GM19239 (cell line): ENCODE measurements at places on chromosomes 16 and 17.

DNA sequence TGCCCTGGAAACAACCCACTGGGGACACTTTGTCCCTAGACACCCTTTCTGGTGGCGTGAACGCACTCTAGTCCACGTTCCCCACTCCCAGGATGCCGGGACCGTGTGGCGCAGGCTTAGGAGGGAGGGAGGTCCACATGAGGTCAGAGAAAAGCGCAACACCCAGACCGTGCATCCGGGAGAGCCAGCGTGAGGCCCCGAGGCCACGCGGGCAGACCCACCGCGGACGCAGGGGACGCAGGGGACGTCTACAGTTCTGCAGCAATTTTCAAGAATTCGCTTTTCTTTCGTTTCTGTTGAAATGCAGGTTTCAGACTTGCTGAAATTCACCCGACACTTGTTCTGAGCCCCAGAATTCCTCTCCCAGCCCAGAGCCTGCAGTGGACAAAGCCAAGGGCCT, 4.7 kb downstream of the RFNG start:
- DNase-seq, result no peak

DNA sequence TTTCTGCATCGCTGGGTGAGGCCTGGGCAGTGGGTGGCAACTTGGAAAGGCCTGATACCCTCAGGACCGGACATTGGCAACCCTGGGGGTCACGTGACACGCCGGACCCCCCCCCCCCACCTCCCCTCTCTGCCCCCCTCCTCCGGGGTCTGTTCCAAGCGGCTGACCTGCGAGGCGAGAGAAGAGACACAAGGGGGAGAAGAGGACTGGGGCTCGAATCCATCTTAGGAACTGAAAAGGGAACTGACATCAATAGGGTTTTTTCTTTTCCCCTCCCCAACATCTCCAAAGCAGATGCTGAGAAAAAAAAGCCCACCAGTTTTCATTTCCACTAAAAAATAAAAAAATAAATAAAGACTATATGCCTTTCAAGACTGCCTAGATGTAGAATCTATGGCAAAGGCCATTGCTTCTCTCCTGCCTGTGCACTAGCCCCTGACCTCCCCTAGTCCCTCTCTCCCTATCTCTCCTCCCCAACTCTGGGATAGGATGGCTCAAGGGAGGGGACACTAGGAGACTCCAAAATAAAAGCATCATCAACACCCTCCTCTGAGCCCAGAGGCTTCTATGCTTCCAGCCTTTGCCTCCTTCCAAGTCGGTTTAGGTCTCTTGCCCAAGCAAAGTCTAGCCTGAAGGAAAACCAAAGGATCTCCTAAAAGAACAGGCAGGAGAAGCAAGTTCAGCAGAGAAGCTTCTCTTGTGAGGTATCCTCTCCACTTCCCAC, 7.7 kb upstream of the HOXB2 start:
- DNase-seq, result no peak

DNA sequence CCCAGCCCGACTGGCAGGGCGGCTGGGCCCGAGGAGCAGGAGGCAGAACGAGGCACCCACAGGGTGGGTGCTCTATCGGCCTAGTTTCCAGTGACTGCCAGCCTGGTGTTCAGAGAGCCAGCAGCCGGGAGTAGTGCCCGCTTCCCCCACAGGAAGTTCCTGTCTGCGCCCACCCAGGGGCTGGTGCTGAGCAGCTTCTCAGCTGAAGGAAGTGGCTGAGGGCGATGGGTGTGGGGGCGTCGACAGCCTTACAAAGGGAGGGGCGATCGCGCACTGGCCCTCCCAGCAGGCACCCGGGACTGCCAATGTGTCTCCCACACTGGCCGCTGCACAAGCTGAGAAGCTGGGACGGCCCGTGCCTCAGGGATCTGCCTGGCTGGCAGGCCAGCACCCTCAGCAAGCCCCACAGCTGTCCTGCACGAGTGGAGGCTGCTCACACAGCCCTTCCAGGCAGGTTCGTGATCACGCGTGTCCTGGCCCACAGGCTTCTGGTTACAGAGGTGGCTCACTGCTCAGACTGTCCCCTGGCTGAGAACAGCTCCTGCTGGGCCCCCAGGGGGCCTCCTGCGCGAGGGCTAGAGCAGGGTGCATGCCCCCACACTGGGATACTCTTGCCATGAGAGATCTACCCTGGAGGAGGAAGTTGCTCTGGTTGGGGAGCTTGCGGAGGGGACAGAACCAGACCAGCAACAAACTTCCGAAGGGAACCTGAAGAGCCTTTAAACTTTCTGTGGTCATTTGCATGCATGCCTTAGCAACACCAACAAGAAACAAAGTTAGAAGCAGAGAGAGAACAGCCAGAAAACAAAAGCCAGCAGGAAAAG, 2.5 kb downstream of the RNF166 start:
- no peak for DNase-seq

DNA sequence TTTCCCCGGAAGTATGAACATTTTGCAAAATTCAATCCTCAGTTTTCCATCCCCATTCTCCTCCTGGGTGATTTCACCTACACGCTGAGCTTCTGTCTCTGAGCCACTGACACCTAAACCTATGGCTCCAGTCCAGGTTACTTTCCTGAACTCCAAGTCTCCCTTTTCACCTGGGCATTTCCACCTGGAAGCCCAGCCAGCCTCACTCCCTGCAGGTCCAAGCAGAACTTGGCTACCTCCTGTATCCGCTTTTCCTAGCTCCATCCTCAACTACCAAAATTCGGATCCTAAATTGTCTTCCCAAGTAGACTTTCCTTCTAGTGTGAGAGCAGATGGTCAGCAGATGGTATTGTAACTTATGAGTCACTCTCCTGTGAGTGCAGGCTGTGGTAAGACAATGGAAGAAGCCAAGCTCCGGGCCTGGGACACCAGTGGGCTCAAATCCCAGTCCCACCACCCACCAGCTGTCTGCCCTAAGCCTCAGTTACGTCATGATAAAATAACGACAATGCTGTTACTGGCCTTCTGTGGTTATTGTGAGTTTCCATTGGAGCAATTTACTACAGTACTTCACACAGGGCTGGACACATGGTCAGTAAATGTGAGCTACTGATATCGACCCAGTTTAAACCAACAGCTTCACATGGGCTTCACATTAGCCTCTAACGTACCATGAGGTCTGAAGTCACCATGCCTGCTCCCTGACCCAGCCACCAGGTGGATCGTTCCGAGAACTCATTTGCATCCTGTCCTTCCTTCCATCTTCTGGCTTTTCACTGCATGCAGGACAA, 33.3 kb downstream of the PECAM1 start:
- no peak for DNase-seq

DNA sequence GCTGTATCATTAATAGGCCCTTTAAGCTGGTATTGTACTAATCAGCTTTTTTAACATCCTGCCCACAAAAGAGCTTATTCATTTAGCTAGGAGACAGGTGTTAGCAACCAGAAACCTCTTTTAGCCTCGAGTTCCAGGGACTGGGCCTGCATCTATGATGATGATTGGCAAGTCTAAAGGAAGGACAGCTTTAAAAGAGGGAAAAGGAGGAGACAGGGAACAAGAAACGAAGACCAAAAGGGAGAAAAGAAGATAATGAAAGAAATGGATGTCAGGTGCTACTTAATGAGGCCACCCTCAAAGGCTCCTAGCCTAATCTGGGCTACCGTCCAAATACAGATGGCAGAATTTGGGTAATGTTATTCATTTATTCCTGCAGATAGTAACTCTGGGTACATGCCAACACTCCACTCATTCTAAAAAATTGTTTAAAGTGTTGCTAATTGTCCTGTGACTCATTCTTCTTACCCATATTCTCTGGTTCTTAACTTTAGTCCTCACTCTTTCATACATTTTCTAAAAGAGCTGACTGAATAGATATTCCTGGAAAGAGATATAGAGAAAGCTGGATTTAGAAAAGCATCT, 18.7 kb upstream of the RFFL start:
- DNase-seq, result no peak

- no peak for DNase-seq
Measured at GRCh38 chr17:45170931-45171337, 9.3 kb downstream of the HEXIM2 start.

DNA sequence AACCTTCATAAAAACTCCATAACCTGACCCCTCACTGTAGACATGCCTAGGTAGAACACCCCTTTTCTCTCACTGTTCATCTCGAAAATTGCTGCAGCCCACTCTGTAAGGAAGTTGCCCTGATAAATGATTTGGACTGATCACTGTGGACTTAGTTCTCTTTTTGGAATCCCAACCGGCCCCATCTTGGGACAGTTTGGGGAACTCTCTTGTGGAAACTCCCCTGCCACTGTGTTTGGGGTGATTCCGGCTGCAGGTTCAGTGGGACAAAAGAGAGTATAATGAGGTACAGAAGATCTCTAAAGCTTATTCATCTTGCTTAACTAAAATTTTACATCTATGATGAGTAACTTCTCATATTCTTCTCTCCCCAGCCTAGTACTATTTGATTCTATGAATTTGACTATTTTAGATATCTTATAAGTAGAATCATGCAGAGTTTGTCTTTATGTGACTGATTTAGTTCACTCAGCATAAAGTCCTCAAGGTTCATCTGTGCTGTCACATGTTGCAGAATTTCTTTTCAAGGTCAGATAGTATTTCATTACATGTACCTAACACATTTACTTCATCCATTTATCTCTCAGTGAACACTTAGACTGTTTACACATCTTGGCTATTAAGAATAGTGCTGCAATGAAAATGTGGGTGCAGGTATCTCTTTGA, 84.9 kb downstream of the ABCA8 start:
- no peak for DNase-seq

GRCh38 chr17:40355804-40356758, 8.5 kb downstream of the GJD3 start:
- DNase-seq, result no peak

- DNase-seq, result no peak
Measured at GRCh38 chr17:37736428-37736827, 8.4 kb downstream of the HNF1B start.

DNA sequence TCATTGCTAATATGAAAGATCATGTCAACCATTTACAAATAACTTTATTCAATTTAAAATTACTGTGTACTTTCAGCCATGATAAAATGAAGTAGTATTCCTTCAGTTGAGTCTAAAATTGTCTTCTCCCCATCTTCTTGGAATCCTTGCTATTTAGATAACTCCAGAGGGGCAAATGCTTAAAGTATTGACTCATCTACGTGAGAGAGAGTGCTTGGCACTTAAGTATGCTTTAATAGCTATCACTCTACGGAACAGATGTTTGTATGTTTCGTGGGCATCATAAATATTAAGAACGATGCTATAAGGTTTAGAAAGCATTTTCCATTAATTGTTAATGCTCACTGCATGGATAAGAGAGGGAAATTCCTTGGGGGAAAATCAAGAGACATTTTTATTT, 69.3 kb upstream of the MED13 start:
- DNase-seq, result no peak

DNA sequence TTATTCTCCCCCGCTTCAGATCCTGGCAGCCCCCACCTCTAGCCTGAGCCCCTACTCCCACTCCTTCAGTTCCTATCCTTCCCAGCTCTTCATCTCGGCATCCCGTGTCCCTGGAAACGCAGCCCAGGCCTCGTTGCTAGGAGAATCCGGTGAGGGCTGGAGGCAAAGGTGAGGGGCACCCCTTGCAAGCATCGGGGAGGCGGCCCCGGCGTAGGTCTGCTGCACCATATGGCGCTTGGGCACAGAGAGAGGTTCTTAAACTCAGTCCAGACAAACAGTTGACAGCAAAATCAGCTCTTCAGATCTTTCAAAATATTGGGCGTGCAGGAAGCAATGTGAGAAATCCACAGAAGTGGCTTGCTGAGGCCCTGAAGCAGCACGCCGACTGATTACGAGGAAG, 15.0 kb downstream of the SLC38A8 start:
- DNase-seq, result no peak

- no peak for DNase-seq
Measured at GRCh38 chr16:80147026-80147655, 393.7 kb upstream of the DYNLRB2 start.

- DNase-seq, result no peak
Measured at GRCh38 chr17:83198366-83199341, 119.2 kb downstream of the METRNL start.

DNA sequence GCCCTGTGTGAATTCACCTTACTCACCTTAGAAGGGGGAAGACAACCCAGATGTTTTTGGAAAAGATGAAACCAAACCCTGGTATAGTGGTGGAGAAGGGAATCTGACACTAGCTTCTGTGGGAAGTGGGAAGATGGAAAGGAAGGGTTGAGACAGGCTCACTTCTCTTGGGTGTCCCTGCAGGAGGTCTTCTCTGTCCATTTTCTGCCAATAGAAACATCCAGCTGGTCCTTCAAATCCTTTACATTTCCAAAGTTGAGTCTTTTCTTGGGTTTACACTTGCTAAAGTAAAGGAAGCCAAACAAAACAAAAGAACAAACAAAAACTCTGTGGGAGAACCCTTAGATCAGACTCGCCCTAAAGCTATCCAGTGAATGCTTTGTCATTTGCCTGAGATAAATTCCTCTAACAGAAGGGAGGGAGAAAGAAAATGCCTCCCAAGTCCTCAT, 10.2 kb downstream of the HOXB1 start:
- DNase-seq, result no peak

GRCh38 chr17:77555741-77556291, 402.7 kb upstream of the TNRC6C start:
- no peak for DNase-seq

GRCh38 chr16:70454222-70455034, at the start of gene FCSK:
FCSK (plus strand) TSS chr16:70454595; CDS start chr16:70463191, 8,596 bp downstream.
- DNase-seq, result peak; percentile 95

GRCh38 chr16:20747030-20747816, 5.6 kb upstream of the THUMPD1 start:
- no peak for DNase-seq

GRCh38 chr17:47843391-47843730, 2.3 kb upstream of the SCRN2 start:
- no peak for DNase-seq
